Activated CD8-positive, alpha-beta memory T cell treated with anti-CD3 and anti-CD28 coated beads for 1 hour (primary cell): ENCODE measurements at places on chromosomes 3 and 15.

- DNase-seq: no peak
These were observed 150.2 kb downstream of the SMAD6 start for GRCh38 chr15:66852064-66852905.

GRCh38 chr3:21447476-21448151, 303.4 kb downstream of the ZNF385D start:
- no peak for DNase-seq

DNA sequence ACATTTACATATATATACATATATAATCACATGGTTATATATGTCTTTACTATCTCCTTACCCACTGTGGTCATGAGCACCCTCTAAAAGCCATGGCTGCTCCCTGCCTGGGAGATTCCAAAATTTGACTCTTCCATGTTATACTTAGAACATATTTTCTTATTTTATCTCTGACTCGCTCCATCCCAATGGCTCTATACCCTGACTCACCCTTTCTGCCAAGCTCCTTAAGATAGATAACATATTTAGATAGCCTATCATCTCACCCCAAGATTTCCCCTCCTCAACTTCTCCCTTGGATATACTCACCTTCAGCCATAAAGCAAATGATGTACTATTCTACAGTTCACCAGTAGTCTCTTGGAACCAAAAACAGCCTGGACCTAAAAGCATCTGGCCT, 65.1 kb downstream of the CD200R1L start:
- no peak for DNase-seq

GRCh38 chr3:45874677-45875346, 11.5 kb upstream of the CCR9 start:
- no peak for DNase-seq

- no peak for DNase-seq
These were observed 168.1 kb upstream of the MBNL1 start for GRCh38 chr3:152100491-152101132.

DNA sequence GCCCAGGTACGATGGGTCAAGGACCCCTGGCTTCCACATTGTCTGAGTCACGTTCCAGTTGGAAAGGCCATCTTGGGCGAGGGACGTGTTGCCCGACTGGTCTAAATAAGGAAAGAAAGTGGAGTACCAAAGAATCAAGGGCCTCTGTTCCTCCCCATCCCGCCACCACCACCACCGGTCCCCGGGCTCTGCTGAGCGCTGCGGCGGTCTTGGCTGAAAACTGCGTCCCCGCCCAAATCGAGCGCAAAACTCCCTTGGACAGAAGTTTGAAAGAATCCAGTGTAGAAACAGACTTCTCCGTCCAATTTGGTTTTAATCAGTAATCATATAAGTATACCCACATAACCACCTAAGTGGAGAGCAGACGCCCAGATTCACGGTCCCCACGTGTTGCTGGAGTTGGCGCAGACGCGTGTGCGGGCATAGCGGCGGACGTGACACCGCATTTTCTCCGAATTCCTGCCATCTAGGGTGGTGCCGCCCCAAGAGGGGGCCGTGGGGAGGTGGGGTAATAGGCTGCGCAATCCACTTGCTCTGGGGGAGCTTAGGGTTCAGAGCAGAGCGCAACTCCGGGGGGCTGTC, 243.8 kb upstream of the TOPAZ1 start:
- no peak for DNase-seq

GRCh38 chr15:31344823-31345605, 18.4 kb downstream of the KLF13 start:
- DNase-seq: no peak

GRCh38 chr3:172903642-172904320, 153.3 kb downstream of the ECT2 start:
- no peak for DNase-seq

DNA sequence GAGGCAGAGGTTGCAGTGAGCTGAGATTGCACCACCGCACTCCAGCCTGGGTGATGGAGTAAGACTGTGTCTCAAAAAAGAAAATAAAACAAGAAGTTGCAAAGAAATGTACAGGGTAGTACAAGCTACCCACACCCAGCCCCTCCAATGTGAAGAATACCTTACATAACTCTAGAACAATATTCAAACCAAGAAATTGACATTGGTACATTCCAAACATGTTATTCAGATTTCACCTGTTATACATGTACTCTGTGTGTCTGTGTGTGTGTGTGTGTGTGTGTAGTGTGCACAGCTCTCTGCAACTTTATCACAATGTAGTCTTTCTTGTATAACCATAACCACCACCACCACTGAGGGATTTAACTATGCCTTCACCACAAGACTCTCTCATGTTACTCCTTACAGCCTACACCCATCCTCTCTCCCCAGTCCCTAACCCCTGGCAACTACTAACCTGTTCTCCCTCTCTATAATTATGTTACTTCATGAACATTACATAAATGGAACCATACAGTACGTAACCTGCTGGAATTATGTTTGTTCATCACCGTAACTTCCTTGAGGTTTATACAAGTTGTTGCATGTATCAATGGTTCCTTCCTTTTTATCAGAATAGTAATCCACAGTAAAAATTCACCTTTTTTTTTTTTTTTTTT, 16.2 kb upstream of the TJP1 start:
- DNase-seq: no peak

DNA sequence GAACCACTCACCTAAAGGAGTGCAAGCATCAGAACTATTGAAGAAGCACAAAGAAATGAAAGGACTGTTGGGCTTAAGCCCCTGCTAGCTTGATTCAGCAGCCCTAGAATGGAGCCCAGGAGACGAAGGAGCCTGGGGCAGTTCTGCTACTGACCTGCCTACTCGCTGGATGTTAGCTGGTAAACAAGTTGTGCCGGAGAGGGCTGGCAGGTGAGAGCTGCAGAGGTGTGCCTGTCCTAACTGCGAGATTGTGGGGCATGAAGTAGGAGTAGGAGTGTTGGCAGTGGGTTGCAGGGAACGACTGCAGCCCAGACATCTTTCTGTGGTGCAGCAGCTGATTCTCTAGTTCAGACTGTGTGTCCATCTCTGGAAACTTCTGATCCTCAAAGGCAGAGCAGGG, 75.2 kb upstream of the GSK3B start:
- DNase-seq: no peak

DNA sequence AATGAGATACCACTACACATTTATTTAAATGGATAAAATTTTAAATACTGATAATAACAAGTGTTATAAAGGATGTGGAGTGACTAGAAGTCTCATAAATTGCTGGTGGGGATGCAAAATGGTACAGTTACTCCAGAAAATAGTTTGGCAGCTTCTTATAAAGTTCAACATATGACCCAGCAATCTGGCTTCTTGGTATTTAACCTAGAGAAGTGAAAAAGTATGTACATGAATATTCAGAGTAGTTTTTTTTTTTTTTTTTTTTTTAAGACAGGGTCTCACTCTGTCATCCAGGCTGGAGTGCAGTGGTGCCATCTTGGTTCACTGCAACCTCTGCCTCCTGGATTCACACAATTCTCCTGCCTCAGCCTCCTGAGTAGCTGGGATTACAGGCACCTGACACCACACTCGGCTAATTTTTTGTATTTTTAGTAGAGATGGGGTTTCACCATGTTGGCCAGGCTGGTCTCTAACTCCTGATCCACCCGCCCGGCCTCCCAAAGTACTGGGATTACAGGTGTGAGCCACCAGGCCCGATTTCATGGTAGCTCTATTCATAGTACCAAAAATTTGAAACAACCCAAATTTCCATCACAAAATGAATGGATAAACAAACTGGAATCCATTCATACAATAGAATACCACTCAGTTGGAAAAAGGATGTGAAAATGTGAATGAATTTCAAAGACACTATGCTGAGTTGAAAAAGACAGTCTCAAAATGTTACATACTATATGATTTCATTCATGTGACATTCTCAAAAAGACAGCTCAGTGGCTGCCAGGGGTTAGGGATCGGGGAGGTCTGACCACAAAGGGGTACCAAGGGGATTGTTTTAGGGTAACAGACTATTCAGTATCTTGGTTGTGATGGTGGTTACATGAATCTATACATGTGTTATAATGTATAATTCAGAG, 14.4 kb downstream of the RRP9 start:
- DNase-seq: no peak

GRCh38 chr3:54931182-54931581, 3.3 kb upstream of the LRTM1 start:
- DNase-seq: no peak

- no peak for DNase-seq
These were observed 192.8 kb upstream of the ST8SIA2 start for GRCh38 chr15:92200891-92201290.

DNA sequence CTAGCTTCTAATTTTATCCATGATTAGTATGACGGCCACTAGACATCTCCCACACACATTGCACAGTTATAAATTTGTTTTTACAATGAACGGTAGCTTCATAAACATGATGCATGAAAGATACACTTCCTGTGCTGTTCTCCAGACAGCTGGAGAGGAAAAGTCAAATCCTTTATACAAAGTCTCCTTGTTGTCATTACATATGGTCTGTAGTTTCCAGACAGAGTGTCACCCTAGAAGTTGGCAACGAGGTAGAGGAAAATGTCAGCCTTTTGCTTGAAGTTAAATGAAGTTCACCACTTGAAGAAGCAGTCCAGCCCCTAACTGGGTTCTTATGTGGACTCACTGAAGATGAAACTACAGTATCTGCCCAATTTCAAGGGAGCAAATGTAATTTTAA, 253.0 kb upstream of the P2RY1 start:
- DNase-seq: no peak

GRCh38 chr15:65651831-65652749, 30.4 kb downstream of the SLC24A1 start:
- no peak for DNase-seq

DNA sequence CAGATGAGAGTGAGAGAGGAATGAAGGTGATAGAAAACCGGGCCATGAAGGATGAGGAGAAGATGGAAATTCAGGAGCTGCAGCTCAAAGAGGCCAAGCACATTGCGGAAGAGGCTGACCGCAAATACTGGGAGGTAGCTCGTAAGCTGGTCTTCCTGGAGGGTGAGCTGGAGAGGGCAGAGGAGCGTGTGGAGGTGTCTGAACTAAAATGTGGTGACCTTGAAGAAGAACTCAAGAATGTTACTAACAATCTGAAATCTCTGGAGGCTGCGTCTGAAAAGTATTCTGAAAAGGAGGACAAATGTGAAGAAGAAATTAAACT, 88.9 kb downstream of the EOMES start:
- no peak for DNase-seq

- DNase-seq: no peak
These were observed 6.1 kb downstream of the CDHR4 start for GRCh38 chr3:49793486-49794085.

- no peak for DNase-seq
These were observed 88.0 kb upstream of the OSBPL11 start for GRCh38 chr3:125683067-125683829.

DNA sequence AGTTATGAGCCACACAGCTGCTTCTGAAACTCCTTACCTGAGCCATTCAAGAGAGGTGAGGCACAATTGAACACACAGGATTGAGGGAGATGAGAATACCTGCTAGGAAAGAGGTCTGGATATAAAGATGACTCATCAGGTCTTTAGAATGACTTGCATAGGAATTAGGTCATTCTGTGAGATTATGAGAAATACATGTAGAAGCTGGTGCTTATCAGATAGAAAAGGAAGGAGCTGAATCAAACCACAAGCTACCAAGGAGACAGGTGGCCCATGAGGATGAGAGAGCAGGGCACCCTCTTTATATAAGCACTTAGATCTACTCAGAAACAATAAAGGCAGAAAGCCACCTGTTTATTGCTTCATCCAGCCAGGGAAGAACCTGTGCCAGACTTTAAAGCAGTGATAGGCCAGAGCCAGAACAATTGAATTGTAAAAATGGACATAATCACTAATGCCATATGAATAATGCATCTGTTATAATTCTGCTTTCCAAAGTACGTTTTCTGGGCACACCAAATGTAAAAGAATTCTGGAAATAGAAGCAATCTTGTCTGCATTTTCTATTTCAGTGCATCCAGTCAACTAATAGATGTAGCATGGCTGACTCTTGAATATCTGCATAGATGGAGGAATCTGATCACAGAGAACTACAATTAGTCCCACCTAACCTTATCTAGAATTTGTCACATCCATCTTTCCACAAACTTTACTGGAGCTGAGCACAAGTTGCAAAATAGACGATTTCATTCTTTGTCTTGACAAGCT, 74.9 kb downstream of the PIK3R4 start:
- no peak for DNase-seq

GRCh38 chr3:155420881-155421486, 127.5 kb upstream of the STRIT1 start:
- no peak for DNase-seq

- no peak for DNase-seq
These were observed 8.3 kb downstream of the ARL13B start for GRCh38 chr3:93988283-93988682.

- no peak for DNase-seq
These were observed at the start of gene TIMP4 for GRCh38 chr3:12158387-12159226. TIMP4 (minus strand) TSS chr3:12158912; CDS start chr3:12158840, 72 bp downstream.

DNA sequence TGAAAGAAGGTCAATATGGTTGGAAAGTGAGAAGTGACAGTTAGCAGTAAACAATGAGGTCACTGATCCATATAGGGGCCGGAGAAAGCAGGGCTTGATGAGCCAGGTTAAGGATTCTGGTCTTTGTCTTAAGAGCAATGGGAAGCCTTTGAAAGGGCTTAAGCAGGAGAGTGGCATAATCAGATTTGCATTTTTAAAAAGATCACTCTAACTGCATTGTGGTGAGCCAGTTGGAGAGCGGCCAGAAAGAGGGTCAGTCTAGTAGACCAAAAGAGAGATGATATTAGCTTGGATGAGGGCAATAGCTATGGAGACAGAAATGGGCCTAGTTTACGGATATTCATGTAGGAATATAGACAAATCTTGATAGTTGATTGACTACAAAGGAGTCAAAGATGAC, 46.6 kb downstream of the CPNE4 start:
- no peak for DNase-seq

DNA sequence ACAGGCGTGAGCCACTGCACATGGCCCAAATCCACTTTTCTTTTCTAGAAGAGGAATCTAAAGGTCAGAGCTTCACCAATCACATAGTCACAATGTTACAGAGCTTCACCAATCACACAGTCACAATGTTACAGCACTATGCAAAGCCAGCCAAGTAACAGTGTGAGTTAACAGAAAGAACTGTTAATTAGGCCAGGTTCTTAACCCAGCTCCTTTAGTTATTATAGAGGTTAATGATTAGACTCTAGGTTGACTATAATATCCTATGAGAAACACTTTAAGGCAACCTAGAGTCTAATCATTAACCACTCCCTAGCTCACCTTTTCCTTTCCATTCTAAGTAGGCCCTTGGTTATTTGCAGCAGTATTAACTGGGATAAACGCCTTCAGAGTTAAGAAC, 54.0 kb downstream of the TASOR start:
- DNase-seq: no peak

DNA sequence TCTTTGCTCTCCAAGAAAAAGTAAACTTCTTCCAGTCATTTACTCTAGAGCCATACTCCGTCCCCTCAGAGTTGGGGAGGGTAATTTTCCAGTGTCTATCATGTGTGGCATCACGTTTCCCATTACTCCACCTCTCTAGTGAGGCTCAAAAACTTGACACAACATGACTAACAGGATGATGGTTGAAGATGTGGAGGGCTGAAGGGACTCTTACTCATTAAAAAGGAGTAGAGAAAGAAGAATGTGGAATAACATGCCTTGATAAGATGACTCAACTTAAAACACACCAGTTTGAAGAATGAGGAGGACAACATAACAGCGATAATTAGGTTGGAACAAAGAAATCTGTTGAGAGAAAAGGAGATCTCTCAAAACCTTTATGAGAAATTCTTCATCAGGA, 894.3 kb downstream of the OTOL1 start:
- no peak for DNase-seq

GRCh38 chr3:27357665-27358258, 11.4 kb downstream of the NEK10 start:
- DNase-seq: peak; percentile 14

- no peak for DNase-seq
These were observed at the start of gene FBN1 for GRCh38 chr15:48645558-48646330. FBN1 (minus strand) TSS chr15:48645709; CDS start chr15:48644769, 940 bp downstream.
